Adrenal gland (tissue), 19 donors: ENCODE measurements at places on chromosomes 4 and X.

GRCh38 chr4:87044511-87045233 lies 109.9 kb downstream of the AFF1 start:
- no peak for DNase-seq

DNA sequence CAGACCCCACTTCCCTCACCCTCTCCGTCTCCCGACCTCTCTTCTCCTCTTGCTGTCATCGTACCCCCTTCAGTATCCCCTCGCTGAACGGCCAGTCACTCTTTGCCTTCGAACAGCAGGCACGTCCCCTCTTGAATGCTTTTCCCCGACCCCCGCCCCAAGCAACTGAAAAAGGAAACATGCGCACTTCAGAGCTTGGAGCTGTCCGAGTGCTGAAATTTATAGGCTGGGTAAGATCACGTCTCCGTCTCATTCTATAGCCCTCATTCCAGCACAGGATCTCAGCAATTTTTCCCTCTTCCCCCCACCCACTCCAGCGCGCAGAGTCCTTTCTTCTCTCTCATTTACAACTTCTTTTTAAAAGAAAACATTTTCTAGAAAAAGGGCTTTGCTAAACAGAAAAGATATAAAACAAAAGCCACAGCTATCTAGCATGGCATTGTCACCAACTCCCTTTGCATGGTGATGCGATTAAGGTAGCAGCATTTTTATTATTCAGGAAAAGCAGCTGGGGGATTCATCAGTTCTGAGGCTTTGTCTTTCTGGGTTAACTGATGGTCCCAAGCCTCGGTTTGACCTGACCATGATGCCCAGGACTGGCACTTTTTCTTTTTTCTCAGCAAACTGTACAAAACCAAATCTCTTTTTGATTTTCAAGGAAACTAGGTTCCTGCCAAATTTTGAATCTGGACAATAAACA lies at the start of gene GLRA2:
GLRA2 (plus strand) TSS at position 247 of the 700 bp plus-strand sequence. CDS start 522 bp downstream, outside the sequence.
- DNase-seq, result no peak

DNA sequence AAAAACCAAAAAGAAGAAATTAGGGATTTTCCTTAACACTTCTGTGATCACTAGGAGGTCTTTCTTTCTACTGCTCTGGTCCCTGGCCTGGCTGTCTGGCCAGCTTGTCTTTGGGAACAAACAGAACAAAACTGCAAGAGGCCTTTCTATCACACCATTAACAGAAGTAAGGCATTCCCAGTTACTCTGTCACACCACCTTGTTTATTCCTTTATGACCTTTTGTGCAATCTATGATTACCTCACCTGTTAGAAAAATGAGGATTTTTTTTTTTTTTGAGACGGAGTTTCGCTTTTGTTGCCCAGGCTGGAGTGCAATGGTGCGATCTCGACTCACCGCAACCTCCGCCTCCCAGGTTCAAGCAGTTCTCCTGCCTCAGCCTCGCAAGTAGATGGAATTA lies 3.0 kb downstream of the METAP1 start:
- no peak for DNase-seq

DNA sequence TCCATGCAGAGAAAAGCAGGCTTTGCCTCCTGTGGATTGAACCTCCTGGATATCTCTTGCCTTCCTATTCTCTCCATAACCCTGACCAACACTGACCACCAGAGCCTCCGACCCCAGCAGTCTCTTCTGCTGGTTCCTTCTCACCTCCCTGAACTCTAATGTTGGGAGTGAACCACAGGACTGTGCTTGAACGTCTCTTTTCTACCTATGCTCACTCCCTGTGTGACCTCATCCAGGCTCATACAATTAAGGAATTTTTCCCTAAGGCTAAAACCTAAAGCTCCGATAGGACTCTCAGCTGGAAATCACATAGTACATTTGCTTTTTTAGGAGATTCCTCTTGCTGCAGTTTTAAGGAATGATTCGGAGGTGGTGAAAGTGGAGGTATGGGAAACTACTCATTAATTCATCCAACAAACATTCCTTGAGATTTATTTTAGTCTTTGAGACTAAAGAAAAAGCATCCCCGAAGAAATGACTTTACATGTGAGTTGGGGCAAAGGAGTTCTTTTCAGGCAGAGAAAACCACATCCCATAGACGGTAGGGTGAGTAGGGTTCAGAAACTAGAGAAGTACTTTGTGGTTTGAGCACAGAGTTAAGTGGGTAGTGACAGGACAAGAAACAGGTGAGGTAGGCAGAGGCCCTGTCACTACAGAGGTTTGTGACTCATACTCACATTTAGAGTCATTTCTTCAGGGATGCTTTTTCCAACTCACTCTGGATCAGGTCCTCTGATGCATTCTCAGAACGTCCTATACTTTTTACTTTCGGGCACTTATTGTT lies 30.8 kb downstream of the NDNF start:
- no peak for DNase-seq

DNA sequence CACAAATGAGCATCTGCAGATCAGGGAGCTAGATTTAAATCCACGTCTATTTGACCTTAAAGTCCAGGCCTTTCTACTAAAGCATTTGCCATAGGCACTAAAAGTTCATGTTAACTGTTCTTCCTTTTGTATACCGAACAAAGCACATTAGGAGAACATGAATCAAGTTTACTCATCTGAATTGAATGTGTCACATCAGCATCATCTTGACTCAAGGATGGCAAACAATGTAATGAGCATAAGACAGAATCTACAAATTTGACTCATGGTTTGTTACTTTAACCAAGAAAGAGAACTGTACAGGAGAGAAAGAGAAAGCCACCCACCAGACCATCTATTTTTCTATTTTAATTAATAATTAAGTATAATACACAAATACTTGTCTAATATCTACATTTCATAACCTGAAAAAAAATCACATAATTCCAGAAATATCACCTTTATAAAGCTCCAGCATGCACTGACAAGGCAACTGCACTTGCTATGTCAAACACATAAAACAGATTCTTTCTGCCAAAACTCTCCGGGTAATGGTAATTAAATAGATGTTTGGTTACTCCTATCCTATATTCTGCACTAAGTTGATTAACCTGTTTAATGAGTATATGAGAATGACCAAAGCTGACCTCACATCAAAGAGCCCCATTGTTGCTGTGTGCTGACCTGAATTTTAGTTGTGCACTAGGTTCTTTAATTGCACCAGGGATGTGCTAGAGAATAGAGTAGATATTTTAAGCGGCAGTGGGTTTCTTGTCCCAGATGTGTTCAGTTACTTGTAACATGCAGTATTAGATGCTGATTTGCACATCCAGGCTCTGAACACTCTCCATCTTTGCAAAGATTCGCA lies 42.5 kb upstream of the LEF1 start:
- DNase-seq, result no peak

GRCh38 chr4:168139336-168139735 lies 47.0 kb downstream of the ANXA10 start:
- no peak for DNase-seq
